Stimulated activated CD8-positive, alpha-beta memory T cell treated with anti-CD3 and anti-CD28 coated beads, Interleukin-12 subunit alpha, Interleukin-12 subunit beta, amount 100 ng/mL, for 4 hours (primary cell): ENCODE measurements at places on chromosomes 3 and 15.

- DNase-seq: no peak
Observed at GRCh38 chr3:102511168-102511567, 76.4 kb downstream of the ZPLD1 start.

GRCh38 chr3:16942955-16943354 lies 58.2 kb downstream of the PLCL2 start:
- DNase-seq: no peak

DNA sequence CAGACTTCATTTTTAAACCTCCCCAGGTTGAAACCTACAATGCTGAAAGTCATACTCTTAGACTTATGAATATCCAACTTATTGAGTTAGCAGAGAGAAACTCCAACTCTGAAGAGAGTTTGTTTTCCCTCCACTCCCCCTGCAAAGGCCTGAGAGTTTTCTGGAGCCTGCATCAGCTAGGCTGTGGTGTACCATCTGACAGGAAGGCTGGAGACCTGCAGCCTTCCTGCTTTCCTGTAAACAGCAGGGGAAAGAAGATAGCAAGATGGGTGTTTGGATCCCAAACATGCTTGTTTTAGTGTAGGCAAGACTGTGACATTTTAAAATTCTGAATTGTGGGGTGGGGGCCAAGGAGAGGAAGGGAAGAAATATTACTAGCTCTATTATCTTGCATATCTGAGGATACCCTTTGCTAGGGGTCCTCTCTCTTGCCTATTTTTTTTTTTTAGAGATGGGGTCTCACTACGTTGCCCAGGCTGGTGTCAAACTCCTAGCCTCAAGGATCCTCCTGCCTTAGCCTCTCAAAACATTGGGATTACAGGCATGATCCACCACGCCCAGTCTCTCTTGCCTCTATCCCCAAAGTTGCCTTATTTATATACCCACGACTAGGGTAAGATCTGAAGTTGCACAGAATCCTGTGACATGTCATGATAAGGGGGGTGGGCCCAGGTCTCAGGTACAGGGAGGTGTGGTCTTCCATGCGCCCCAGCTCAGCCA lies 51.0 kb upstream of the USP3 start:
- DNase-seq: no peak

DNA sequence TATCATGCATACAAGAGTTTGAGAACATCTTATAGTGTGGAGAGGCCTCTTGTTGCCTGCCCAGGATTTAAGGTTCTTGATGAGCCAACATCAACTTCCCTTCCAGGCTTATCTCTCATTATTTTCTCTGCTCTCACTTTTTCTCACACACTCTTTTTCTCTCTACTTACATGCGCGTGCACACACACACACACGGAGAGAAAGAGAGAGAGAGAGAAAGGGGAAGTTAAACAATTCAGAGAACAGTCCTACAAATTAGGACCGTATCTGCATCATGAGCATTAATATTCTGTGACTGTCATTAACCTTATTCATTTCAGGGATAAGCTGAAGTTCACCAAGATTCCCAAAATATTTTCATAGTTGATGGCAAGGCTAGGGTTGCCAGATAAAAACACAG lies 269.0 kb downstream of the ZNF621 start:
- no peak for DNase-seq

GRCh38 chr3:82461049-82461889 lies 699.8 kb upstream of the GBE1 start:
- DNase-seq: no peak
